ENCODE measurements at places on chromosomes 12 and 14.

DNA sequence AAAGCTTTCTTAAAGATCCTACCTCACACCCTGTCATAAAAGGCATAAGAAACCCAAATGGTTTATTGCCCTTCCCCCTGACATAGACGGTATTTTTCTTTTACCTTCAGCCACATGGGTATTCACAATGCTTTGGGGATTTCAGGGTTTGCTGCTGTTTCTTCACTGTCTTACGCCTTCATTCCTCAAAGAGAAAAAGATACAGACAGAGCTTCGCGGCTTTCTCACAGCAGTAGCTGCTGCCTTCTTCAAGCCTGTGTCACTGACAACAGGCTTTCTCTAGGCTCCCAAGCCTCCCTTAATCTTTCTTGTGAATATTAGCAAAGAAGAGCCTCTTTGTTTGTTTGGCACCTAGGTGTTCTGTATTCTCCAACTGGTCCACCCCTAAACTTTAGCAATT is 197.4 kb upstream of the ARID2 start:
- no peak for DNase-seq

DNA sequence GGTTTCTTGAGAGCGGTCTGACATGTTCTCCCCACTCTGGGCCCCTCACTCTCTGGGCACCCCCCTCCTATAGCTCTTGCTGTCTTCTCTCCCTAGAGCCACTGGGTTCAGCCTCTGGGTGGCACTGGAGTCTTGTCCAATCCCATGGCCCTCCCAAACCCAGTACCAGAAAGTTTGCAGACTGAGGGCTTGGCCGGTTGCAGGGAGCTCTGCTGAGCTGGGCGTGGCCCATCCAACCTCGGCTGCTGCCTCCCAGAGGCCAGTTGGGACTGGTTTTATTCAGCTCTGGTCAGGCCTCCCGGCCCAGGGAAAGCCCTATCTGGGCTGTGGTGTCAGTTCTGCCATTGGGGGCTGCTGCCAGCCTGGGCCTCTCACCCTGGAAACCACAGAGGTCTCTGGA is 37.9 kb downstream of the ISCA2 start:
- peak; percentile 60 for DNase-seq

- DNase-seq = no peak
Measured at GRCh38 chr12:33670284-33670683, 230.7 kb upstream of the SYT10 start.

- no peak for DNase-seq
Measured at GRCh38 chr14:93682459-93682858, 105.8 kb downstream of the PRIMA1 start.

GRCh38 chr12:32444895-32445294 is 45.5 kb downstream of the FGD4 start:
- no peak for DNase-seq

DNA sequence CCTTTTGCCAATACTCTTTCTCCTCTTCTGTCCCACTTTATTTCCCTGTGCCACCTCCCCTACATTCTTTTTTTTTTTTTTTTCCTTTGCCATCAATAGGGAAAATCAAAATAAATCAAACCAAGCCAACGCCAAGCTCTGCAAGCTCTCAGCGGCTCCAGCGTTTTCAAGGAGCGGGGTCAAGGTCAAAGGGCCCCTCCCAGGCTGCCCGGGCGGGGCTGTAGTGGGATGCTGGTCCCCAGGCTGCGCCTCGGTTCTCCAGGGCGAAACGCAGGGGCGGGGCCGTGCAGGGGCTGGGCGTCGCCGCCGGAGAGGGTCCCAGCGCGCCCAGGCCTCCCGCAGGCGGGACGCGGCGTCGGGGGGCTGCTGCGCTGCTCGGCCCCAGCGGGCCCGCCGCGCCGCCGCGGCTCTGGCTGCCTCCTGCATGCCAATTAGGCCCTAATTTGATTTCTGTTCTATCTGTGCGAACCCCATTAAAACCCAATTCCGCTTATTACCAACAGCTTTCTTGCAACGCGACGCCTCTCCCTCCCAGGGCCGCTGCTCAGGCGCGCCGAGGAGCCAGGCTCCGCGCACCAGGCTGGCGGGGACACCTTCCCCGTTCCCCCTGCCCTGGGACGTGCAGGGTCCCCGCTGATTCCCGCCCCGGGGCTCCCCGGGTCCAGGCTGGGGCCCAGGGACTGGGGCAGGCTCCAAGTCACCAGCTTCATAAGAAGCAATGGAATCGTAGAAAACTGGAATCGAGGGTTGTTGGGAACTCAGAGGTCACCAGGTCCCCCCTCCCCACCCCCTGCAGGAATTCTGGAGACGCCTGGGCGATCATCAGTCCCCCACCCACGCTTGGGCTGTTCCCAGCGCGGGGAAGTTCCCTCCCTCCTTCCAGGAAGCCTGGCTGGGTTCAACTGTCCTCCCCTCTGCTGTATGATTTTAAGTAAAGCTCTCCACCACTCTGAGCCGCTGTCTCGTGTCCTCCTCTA is 50.7 kb upstream of the MAP1LC3B2 start:
- no peak for DNase-seq

DNA sequence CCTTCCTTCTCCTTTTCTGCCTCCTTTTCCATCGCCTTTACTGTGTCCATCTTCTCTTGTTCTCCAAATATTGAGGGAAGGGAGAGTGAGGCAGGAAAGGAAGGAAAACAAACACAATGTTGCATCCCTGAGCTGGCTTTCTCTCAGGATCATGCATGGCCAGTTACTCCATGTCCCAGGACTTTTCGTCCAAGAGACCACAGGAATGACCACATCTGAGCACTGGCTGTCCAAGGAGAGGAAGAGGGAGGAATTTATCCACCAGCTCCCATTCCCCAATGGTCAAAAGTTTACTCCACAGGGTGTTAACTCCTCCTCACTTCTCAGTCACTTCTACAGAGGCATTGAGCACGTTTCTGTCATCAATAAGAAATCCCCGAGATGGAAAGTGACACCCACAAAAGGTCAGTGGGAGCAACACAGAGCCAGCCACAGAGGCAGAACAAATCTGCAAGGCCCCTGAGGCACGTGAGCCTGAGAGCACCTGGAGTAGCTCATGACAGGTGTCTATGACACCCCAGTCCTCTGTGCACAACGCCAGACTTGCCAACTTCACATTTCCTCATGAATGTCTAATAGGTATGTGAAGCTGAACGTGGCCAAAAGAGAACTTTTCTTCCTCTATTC is 177.3 kb upstream of the NUDT4 start:
- DNase-seq = no peak

GRCh38 chr12:85280984-85281630 is 1.1 kb downstream of the ALX1 start:
- DNase-seq = no peak

- DNase-seq = peak; percentile 34
Measured at GRCh38 chr12:11798856-11799501, 149.5 kb downstream of the ETV6 start.

DNA sequence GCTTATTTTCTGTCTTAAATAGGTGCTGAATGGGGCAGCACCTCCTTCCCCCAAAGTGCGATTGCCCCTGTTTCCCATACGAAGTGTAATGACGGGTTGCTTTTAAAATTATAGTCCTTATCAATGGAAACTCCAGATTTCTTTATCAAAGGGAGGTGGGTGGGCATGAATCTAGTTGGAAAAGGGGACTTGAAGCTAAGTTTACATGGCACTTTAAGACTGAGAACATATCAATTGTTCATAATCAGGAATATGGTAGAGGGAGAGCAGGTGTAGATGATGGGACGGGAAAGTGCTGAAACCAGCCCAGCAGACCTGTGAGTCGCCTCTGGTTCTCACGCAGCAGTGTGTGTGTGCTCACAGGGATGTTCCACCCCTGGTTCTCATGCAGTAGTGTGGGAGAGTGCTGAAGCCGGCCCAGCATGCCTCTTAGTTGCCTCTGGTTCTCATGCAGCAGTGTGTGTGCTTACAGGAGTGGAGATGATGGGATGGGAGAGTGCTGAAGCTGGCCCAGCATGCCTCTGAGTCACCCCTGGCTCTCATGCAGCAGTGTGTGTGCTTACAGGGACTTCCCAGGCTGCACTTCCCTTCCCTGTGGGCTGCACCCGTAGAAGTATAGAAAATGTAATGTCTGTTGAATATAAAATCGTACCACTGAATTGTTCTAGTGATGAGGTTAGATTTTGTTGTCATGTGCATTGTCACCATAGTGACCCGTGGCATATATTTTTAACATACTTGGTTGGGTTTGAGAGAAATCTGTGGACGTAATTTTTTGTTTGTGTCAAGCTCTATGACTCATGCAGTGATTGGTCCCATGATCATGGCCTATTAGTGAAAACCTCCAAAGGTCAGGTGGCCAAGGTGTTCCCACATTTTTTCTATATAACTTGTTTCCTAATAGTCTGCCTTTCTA is 51.6 kb downstream of the GPATCH2L start:
- peak; percentile 74 for DNase-seq

DNA sequence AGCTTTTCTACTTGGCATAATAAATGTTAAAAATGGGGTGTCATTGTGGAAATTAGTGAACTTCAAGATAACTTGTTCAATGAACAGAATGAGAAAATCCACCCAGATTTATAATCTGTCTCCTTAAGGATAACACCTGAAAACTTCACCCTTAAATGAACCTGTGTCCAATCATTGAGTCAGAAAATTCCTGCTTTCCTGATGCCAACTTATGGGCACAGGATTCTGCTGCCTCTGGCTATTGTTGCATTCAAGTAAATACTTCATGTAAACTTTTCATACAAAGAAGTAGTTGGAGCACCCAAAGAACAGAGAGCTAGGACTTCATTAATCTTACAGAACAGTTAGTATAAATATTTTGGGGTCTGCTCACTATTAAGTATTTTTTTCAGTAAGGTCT is 98.9 kb upstream of the PLEKHA5 start:
- DNase-seq = no peak

Measured in HTR-8/SVneo (cell line).